PC-3 (cell line): ENCODE measurements at places on chromosomes 5 and 9. TPM values are rescaled to one million over a fixed set of nuclear protein-coding genes. Genes with fewer than 3 reads are reported as not detected.

The RASEF gene
- total RNA-seq, result 12.3 and 14.7 TPM in 2 replicates

The AHRR gene
- 1.6 and 1.9 TPM in 2 replicates for total RNA-seq

The TMEM252 gene
- not detected in 2 replicates for total RNA-seq

The TSSK1B gene
- 0.33 TPM in 1 of 2 replicates, not detected in the other for total RNA-seq

The RAI14 gene
- total RNA-seq, result 54.4 and 73.5 TPM in 2 replicates

The OLFM1 gene
- total RNA-seq, result 0.44 TPM in 1 of 2 replicates, not detected in the other
